Stomach (tissue), 19 donors: ENCODE measurements at places on chromosomes 2 and 18.

DNA sequence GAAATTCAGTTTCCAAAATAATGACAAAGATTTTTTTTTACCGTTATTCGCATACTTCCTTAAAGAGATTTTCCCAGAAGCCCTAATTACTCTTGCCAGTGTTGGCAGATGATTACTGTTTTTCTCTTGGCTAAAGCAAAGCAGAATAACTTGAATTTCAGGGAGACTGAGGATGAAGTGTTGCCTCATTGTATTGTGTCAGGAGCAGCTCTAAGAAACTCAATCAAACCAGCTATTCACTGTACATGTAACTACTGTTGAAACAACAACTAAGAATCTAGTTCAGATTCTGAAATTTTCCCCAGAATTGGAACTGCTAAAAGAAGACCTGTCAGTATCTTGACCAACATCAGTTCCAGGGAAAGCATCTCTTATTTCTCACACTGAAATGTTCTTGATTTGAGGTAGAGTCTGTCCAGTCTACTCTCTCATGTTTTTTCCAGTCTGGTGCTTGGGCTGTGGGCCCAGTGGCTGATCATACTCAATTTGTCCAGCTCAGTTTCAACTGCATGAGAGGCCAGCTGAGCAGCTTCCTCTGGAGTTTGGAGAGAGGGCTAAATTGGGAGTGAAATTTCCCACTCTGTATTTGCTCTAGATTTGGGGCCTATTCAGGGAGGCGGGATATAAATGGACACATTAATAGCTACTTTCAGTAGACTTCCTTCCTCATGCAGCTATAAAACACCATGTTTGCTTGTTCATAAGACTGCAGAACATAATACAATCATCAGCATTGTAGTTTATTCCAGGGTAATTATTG, 78.5 kb downstream of the PPP1R1C start:
- DNase-seq = no peak

- no peak for DNase-seq
These were observed 4.7 kb upstream of the MAP4K4 start for GRCh38 chr2:101692766-101693165.

DNA sequence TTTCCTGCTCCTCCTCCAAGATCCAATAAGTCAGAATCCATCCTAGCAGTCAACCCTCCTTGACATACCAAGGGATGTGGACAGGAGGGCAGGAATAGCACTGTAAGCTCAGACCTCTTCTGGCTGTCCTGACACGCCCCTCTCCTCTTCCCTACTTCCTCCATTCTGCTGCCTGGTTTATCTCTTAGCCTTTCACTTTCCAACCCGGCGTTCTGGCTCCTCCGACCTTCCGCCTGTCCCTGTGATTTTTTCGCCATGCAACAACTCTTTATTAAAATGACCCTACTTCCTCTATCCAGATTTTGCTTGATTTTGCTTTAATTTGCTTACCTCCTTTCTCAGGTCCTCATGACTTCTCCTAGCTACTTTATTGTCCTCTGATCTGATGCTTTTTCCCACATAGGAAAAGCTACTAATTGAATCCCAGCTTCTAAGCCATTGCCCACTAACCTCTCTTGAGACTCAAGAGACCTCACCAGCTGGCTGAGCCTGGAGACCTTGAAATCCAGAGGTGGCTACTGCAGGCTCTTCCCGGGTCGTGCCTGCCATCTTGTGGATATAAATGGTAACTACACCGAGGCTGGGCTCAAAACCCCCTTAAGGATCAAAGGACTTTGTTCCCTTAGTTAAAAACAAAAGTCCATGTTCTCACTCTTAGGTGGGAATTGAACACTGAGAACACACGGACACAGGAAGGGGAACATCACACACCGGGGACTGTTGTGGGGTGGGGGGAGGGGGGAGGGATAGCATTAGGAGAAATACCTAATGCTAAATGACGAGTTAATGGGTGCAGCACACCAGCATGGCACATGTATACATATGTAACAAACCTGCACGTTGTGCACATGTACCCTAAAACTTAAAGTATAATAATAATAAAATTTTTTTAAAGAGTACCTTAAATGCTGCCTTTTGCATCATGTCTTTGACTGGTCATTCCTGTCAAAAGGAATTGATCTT, 139.4 kb downstream of the AKAIN1 start:
- DNase-seq = peak; percentile 57

DNA sequence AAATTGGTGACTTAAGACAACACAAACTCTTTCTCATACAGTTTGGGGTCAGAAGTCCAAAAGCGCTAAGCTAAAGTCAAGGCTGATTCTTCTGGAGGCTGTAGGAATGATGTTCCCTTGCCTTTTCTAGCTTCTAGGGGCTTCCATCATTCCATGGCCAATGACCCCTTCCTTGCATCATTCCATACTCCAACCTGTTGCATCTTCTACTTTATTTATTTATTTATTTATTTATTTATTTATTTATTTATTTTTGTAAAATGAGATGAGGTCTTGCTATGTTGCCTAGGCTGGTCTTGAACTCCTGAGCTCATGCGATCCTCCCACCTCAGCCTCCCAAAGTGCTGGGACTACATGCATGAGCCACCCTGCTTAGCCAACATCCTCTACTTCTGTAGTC, 44.7 kb upstream of the C1D start:
- no peak for DNase-seq

DNA sequence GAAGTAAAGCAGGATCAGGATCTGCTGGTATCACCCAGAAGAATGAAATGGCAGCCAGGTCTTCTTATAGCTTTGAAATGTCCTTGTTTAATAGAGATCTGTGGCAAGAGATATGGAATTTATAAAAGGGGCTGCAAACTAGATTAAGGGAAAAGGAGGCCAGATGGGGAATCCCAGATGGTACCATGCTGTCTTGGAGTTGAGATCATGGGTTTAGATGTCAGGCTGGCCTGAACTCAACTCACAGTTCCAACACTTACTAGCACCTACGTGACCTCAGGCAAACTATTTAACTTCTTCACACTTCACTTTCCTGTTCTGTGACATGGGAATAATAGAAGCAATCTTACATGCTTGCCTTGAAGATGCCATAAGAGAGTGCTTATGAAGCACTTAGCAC, 188.2 kb downstream of the ALK start:
- DNase-seq = no peak

DNA sequence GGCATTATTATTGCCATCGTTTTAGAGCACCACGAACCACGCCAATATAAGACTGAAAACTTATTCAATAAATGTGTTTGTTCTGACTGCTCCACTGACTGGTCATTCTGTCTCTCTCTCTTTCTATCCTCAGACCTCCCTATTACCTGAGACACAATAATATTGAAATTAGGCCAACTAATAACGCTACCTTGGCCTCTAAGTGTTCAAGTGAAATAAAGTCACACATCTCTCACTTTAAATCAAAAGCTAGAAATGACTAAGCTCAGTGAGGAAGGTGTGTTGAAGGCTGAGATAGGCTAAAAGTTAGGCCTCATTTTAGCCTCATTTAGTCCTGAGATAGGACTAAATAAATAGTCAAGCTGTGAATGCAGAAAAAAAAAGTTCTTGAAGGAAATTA, 38.8 kb downstream of the G6PC2 start:
- DNase-seq = no peak

GRCh38 chr2:10947005-10947440, 35.3 kb downstream of the KCNF1 start:
- no peak for DNase-seq

DNA sequence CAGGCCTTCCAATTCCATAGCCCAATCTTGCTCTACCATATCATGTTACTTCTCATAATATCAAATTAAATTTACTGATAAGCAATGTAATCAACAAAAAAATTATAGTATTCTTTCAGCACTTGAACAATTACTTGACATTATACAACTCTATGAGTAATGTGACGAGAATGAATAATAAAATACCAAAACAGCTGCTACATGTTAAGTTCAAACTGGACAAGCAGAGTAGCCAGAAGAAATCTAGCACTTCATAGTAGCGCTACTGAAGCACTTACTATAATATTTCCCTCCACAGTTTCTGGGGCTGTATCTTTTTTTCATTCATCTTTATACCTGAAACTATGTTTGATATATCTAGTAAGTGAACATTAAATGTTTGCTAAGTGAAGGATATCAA, 14.9 kb downstream of the PPP3R1 start:
- DNase-seq = no peak

- no peak for DNase-seq
These were observed 477.6 kb upstream of the KLHL29 start for GRCh38 chr2:22907330-22907729.

GRCh38 chr18:48914581-48915251, 36.0 kb downstream of the SMAD7 start:
- peak; percentile 78 for DNase-seq

DNA sequence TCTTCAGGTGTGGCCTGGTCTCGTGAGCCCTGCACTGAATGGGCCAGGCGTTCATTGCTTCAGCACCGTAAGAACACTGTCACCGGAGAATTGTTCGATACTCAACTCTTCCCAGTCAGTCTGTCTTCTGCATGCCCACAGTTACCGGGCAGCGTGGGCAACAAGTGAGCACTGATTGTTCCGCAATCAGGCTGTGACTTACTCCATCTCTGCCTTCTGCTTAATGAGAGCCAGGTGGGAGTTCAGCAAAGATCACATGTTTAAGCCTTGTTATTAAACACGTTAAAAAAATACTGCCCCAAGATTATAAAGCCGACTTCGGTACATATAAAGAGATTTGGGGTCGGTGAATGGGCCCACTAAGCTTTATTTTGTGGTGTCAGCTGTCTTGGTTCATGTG, 3.7 kb downstream of the STEAP3 start:
- no peak for DNase-seq

DNA sequence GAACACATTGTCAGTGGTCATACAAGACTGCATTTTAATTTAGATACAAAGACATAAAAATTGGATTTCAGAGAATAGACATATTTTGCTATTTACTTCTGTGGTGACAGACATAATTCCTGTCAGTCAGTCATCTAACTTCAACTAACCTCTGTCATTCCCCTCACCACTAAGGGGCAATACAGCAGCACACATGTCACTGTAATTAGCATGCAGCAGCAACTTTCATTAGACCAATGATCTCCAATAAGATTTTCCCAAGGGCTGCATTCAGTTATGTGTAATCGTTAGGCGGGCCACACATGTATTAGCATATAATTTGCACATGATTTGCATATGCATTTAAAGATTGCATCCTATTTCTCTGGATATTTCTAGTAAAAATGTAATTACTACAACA, 624.5 kb downstream of the NR4A2 start:
- DNase-seq = no peak

GRCh38 chr2:18901242-18901641, 311.9 kb upstream of the NT5C1B start:
- DNase-seq = no peak

DNA sequence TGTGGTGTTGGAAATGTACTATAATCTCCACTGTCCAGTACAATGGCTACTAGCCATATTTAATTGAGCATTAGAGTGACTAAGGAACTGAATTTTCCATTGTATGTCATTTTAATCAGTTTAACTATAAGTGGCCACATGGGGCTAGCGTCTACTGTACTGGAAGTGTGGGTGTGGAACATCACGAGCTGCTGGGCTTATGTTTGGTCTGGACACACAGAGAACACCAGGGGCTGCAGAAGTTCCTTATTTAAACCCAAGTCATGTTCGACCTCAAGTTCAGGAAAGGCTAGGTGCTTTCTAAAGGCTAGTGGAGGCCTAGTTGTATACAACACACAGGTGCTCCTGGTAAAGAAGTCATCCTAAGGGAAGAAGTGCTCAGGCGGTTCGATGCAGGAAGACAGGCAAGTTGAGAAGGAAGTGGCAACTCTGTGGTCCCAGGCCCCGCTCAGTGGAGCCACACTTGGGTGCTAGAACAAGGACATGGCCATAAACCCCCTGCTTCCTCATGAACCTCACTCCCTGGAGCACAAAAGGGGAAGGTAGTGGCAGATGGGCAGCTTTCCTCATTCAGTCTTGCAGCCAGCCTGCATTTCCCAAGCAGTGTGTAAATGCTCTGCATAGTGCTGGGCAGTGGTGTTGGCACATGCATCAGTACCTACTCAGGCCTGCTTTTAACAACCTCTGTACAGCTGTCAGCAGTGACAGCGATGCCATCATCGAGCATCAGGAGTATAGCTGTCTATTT, 13.3 kb downstream of the LGALSL start:
- DNase-seq = no peak

- DNase-seq = no peak
These were observed 57.8 kb upstream of the CTAGE1 start for GRCh38 chr18:22475426-22476100.

GRCh38 chr2:224908818-224909217, 133.4 kb downstream of the DOCK10 start:
- no peak for DNase-seq

DNA sequence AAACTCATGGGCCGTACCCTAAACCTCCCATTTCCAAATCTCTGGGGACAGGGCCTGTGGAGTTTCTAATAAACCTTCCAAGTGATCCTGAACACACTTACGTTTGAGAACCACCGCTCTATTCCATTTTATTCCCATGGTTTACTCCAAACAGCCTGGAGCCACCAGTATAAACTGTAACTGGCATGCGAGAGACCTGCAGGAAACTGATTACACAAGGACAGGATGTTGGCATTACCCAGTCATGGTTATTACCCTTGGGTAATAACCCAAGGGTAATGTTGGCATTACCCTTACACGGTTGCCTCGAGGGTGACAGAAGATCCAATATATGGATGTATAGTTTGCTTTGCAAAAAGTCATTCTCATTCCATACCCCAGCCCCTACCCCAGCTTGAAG, 37.0 kb upstream of the YPEL5 start:
- DNase-seq = no peak

DNA sequence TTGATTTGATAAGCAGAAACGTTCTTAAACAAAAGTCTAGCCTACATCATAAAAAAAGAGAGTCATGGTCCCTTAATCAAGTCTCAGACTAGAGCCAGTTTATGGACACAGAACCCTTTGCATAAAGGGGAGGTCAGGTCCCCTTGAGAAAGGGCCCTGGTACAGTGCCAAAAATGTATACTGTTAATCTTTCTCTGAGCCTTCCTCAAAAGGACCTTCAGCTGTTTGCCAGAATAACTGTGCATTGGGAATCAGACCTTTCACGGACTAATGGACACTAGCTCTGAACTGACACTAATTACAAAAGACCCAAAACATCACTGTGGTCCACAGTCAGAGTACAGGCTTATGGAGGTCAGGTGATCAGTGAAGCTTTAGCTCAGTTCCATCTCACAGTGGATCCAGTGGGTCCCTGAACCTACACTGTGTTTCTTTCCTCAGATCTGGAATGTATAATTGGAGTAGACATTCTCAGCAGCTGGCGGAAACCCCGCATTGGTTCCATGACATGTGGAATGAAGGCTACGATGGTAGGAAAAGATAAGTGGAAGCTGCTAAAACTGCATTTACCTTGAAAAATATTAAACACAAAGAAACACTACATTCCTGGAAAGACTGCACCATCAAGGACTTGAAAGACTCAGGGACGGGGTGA, 151.4 kb downstream of the TMEFF2 start:
- no peak for DNase-seq

DNA sequence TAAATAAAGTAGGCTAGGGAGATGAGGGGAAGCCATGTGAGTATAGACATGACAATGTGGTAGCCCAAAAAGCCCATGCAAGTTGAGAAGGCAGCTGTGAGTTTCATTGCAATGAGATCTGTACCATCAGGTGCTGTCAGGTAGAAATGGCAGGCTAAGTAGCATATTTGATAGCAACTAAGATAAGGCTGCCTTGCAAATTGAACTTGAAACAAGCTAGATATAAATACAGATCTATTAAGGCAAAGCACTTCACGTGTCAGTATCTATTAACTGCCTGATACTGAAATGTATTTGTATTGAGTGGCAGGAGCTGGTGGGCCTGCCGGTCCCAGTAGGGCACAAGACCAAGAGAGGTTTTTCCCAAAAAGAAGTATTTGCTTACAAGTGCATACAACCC, 419.9 kb downstream of the TDRD15 start:
- no peak for DNase-seq

GRCh38 chr2:235539773-235540172, 45.9 kb downstream of the AGAP1 start:
- DNase-seq = no peak
